ENCODE measurements at places on chromosomes 4 and X.

- DNase-seq, result no peak
These were observed 14.1 kb downstream of the TMPRSS11D start for GRCh38 chr4:67869580-67870190.

GRCh38 chr4:151407466-151408379, 1.3 kb upstream of the FHIP1A start:
- DNase-seq, result no peak

DNA sequence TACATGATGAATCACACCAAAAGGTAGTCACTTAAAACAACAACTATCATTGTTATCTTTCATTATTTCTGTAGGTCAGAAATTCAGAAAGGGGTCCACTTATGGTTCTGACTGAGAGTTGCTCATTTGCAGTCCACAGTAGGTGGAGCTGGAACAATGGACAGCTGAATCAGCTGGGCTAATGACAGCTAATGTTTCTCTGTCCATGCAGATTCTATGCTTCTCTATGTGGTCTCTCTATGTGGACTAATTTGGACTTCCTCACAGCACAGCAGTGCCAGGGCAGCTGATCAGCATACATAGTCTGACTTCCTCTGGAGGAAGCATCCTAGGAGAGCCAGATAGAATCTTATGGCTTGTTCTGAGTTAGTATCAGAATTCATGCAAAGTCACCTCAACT, 131.7 kb upstream of the INTU start:
- DNase-seq, result no peak

- DNase-seq, result no peak
These were observed 42.4 kb upstream of the PGAM4 start for GRCh38 chrX:78011846-78012245.

DNA sequence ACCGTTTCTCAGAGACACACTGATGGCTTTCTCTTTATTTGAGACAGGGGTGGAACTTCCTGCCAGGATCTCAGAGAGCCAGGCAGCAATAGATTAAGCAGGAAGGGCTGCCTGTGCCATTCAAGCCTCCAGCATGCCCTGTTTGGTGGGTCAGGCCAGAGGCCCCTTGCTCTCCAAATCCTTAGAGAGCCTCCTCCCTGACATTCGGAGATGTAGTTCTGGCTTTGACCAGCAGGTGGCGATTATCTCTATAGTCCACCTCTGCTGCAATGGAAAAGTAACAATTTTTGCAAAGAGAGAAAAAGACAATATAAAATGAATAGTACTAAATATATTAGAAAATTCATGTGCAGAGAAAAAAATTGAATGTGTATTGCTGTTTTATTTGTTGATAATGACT, 93.9 kb downstream of the NXF2B start:
- DNase-seq, result peak; percentile 63

DNA sequence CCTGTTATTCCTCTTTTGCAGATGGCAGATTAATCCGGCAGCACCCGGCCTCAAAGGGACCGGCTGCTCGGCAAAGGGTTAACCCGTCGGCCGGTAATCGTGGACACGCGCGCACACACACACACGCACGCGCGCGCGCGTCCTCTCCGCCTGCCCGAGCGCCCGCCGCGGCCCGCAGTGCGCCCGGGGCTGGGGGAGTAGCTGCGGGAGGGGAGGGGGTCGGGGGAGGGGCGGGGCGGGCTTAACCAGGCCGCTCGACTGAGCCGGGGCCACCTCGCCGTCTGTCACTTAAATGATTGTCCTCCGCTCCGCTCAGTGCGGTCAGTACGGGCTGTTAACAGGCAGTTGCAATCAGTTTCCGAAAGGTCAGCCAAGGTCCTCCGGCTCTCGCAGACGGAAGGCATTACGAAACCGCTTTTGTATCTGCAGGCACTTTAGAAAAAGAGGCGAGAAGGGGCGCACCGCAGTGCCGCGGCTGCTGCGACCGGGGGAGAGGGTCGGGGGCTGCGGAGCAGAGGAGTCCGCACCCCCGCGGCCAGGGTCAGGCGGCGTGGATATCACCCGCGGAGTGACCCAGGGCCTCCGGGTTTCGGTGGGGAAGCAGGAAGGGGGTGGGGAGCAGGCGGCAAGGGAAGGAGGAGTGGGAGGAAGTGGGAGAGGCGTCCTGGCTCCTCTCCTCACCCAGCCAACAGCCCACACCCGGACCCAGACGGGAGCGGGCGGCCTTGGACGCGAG, 57.3 kb upstream of the BCOR start:
- no peak for DNase-seq
